ENCODE measurements at places on chromosomes 4 and X.

DNA sequence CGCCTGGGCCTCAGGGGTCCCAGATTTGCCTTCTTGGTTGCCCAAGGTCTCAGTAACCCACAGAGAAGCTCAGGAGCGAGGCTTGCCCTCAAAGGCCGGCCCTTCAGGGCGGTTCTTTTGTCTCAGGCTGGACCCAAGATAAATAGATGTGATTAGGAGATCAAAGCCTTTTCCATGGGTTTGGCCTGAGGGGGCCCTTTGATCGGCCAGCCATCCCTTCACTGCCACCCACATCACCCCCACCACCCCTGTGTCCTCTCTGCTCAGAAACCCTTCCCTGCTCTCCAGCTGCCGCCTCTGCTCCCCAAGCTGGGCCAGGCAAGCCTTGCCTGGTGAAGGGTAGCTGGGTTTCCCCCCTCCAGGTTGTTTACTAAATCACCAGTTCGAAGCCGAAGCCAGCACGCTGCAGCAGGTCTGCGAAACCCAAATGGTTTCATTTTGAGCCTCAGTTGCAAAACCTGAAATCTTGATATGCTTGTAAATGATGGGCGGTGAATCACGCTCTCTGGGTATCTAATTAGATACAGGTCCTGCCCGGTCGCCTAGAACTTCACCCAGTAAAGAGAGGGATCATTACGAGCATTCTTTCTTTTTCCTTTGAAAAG is 202.6 kb upstream of the BCOR start:
- DNase-seq = no peak

- no peak for DNase-seq
Measured at GRCh38 chr4:52370576-52370975, 288.5 kb downstream of the USP46 start.

- no peak for DNase-seq
Measured at GRCh38 chrX:42443267-42443666, 334.7 kb downstream of the PPP1R2C start.

- DNase-seq = no peak
Measured at GRCh38 chrX:41148553-41148952, 63.3 kb downstream of the USP9X start.

DNA sequence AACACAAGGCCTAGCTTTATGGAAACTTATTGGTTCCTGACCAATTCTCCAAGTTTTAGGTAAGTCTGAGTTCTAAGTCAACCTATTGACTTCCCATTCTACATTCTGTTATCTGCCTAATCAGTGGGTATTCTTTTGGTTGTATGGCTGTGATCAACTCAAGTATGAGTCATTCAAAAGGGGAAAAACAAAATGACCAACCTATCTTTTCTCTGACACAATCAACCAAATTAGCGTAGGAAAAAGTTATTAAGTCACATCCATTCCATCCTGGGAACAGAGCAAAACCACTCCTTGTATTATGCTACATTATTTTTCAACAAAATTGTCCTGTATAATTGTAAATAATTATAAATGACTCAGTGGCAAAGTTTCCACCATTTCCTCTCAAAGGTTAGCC is 136.2 kb downstream of the SHROOM4 start:
- DNase-seq = no peak

DNA sequence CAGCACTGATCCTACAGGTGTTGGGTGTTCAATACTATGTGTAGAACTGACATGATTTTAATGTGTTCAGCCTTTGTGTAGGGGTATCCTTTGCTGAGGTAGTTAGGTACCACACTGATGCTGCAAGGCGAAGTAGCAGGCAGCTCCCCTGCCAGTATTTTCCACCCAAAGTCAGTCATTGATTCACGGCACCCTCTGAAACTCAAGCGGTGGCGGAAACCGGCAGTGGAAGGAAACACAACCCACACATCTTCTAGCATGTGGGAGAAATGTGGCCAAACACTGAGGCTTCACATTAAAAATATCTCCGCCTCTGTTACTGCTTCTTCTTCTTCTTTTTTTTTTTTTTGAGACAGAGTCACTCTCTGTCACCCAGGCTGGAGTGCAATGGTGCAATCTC is 126.3 kb downstream of the AASDH start:
- no peak for DNase-seq

- DNase-seq = no peak
Measured at GRCh38 chr4:155588437-155588836, 78.2 kb upstream of the GUCY1A1 start.

- DNase-seq = no peak
Measured at GRCh38 chrX:66635360-66635759, 3.5 kb downstream of the EDA2R start.

DNA sequence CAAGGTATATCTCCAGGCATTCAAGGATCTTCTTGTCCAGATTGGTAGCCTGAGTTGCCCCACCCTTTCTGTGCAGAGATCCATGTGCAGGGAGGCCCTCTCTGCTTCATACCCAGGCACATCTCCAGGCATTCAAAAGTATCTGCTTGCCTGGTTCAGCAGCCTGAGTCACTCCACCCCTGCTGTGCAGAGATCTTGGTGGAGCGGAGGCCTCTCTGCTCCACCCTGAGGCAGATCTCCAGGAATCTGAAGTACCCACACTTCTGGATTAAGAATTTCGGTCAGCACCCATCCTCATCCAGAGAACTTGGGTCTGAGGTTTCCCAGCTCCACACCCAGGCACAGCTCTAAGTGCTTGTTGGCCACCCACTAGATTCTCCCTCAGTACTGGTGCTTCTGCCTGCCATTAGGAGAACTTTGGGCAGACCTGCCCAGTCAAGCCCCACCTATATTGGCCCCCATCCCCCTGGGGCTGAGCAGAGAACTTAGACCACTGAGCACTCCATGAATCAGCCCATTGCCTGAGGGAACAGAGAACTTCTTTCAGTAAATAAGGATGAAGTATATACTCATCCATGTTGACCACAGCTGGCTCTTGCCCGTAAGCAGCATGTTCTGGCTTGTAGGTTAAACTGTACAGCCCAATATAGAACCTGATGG is 199.5 kb upstream of the ZCCHC13 start:
- no peak for DNase-seq

DNA sequence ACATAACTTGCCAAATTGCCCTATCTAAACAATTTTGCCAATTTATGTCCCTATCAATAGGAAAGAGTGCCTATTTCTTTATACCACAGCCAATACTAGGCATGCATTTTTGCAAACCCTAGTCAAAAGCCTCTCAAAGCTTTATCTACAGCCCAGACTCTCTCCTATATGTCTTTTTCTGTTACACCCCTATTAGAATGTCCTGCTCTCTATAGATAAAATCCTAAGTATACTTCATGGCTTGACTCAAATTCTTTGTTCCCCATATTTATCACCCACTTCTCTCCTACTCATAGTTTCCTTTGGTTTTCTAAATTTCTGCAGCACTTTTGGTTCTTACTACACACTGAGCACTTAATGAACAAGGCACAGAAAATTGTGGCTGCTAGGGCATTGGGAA is 38.0 kb downstream of the NUP62CL start:
- no peak for DNase-seq

GRCh38 chrX:48848847-48849246 is 13.4 kb upstream of the PCSK1N start:
- no peak for DNase-seq

GRCh38 chr4:8940792-8941491 is 69.3 kb upstream of the HMX1 start:
- DNase-seq = no peak

DNA sequence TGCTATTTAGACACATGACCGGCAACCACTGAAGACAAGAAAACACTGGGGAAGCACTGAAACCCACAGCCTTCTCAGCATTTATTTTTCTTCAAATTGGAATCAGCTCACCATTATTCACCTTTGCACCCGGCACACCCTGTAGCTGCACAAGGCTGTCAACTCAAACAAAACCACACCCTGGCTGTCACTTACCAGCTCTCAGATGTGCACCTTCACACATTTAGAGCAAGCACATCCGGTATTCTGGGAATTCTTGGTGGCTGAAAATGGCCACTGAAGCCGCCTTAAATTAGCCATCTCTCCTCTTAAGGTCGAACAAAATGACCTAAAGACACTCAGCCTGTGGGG is 5.9 kb downstream of the ZFYVE28 start:
- DNase-seq = no peak

Data from stimulated activated CD8-positive, alpha-beta memory T cell treated with anti-CD3 and anti-CD28 coated beads, Interleukin-4, amount 100 ng/mL, for 1 hour (primary cell).